Activated CD4-positive, alpha-beta T cell treated with anti-CD3 and anti-CD28 coated beads, Interleukin-2, amount 10 ng/mL, durations not matched to agents 7 days and 5 days (primary cell): ENCODE measurements at places on chromosomes 1 and 21. TPM values are rescaled to one million over a fixed set of nuclear protein-coding genes. Genes with fewer than 3 reads are reported as not detected.

The GJB4 gene
- total RNA-seq, result not detected

The GBP5 gene
- 370 TPM for total RNA-seq

The SMPDL3B gene
- total RNA-seq, result 0.20 TPM

The FAM163A gene
- not detected for total RNA-seq

The PDE4DIP gene
- 30.2 TPM for total RNA-seq

The FMO3 gene
- not detected for total RNA-seq

The HSD11B1 gene
- total RNA-seq, result 1.5 TPM

The NBPF10 gene
- total RNA-seq, result 2.8 TPM

The IFI44L gene
- total RNA-seq, result 374 TPM

The SLC35F3 gene
- 5.9 TPM for total RNA-seq

The AGBL4 gene
- not detected for total RNA-seq

The ABCA4 gene
- not detected for total RNA-seq

The KLHL17 gene
- total RNA-seq, result 27.1 TPM

The ADAMTS4 gene
- total RNA-seq, result 1.3 TPM

The TNFRSF4 gene
- 52.8 TPM for total RNA-seq

The CLDN17 gene
- not detected for total RNA-seq

The PPFIA4 gene
- 13.7 TPM for total RNA-seq

The TCHH gene
- total RNA-seq, result 0.05 TPM
